Right renal cortex interstitium (tissue), 3 donors: ENCODE measurements at places on chromosomes 12 and 14.
A peak's percentile ranks its signal among the peaks of the same experiment; 100 is the strongest.

- no peak for DNase-seq
Observed at GRCh38 chr12:124696693-124697476, 129.5 kb upstream of the NCOR2 start.

DNA sequence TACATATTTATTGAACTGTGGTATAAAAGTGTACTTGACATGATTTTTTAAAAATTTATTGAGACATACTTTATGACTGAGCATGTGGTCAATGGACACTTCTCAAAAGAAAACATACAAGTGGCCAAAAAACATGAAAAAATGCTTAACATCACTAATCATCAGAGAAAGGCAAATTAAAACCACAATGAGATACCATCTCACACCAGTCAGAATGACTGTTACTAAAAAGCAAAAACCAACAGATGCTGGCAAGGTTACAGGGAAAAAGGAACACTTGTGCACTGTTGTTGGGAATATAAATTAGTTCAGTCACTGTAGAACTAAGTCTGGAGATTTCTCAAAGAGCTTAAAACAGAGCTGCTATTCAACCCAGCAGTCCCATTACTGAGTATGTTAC lies 1177.6 kb downstream of the GALC start:
- DNase-seq: no peak

GRCh38 chr12:42696406-42697149 lies 107.0 kb upstream of the PRICKLE1 start:
- DNase-seq: no peak

DNA sequence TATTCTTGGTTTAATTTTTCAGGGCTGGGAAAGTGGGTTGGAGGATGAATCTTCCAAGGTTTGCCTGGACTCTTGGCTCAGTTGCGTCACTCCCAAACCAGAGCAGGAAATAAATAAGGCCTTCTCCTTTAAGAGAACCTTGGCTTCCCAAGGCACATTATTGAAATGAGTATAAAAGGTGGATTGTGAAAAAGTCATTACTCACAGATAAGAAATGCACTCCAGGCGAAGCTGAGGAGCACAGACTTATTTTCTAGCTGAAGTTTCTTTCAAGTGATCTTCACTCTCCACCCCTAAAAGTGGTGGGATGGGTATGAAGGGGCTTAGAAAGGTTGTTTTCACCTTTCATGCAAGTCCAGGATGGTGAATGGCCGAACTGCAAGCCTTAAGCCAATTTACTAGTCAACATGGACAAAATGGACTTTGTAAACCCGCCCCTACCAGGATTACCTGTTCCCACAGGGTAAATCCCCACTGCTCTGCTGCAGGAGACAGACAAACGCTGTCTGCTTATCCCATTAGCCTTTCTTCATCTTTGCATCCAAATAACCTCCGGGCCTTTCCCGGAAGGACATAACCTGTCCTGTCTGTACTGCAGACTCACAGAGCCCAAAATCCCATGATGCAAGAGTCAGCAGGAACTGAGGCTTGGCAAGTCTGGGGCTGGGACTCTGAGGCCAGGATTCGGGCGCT lies 207.6 kb downstream of the BCL11B start:
- DNase-seq: no peak

- no peak for DNase-seq
Observed at GRCh38 chr12:50739611-50740010, 24.3 kb upstream of the ATF1 start.

DNA sequence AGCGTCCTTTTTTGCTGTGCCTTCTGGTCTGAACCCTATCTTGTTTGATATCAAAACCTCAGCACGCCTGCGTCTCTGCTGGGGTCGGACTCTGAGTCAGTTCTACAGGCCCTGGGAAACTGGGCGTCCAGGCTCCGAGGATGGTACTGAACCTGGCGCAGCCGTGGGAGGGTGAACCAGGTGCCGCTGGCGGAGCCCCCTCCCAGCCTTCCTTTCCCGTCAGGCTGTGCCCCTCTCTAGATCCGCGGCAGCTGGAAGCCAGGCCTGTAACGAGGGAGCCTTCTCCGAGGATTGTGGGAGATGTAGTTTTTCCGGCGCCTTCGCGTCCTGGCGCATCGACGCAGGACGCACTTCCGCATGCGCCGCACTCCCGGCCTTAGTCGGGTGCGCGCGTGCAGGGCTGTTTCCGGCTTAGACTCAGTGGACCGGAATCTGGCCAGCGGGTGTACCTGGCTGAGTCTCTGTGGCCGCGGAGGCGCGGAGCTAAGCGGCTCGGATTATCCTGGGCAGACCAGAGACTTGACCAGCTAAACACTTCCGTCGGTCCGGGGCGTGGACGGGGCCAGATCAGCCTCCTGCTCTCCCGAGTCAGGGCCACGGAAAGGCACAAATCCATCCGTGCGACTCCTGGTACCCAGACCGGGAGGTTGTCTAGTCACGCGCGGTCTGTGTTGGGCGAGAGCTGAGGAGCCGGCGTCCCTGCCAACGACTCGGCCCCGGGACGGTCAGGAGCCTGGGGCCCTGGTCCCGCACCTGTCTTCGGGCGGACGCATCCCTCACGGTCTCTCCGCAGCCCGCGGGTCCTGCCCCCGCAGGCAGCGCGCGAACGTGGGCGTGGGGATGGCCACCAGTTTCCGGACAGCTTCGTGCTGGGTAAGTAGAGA lies at the start of gene ZNF26:
Gene ZNF26 (plus strand): TSS at position 367 of the 884 bp plus-strand sequence. CDS start 474 bp downstream, at position 841.
- peak; percentile 88 for DNase-seq

DNA sequence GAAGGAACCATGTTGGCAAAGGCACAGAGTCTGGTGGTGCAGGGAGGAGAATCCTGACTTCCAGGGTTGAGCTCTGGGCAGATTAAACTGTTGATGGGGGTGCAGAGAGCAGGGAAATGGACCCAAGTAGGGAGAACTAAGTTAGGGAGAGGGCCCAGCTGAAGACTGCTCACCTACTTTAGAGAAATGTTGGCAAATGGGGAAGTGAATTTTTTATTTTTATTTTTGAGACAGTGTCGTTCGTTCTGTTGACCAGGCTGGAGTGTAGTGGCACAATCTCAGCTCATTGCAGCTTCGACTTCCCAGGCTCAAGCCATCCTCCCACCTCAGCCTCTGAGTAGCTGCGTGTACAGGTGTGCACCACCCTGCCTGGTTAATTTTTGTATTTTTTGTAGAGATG lies 32.1 kb upstream of the TUBA1A start:
- no peak for DNase-seq

DNA sequence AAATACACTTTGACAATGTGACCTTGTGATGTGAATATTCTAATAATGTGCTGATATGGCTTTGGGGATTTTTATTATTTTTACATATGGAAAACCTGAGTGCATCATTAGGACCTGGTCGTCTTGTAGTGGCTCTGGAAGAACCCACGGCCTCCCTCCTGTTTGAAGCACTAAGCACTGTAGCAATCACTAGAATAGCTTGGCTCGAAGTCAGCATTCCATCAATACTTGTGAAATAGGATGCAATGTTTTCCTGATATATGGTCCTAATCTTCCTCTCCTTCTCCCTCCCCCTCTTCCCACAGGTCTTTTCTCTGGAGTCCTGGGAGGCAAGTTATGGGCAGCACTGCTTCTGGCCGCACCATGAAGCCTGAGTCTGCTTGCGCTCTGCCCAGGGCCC lies 71.9 kb downstream of the NRXN3 start:
- DNase-seq: no peak

DNA sequence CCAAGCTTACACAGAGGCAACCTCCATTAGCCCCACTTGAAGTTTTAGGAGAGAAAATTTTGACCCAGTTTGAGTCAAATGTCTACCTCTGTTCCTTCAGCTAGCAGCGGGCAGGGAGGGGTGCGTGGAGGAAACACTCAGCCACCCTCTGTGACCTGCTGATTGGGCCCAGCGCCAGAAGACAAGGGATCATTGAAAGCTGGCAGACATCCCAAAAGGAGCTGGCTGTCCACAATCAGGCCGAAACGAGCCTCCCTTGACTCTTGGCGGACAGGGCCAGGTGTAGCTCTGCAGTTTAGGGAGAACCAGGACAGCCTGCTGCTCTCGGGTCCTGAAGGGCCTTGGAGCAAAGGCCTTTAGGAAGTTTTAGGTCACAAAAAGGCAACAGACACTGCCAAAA lies 41.3 kb downstream of the CD9 start:
- no peak for DNase-seq

DNA sequence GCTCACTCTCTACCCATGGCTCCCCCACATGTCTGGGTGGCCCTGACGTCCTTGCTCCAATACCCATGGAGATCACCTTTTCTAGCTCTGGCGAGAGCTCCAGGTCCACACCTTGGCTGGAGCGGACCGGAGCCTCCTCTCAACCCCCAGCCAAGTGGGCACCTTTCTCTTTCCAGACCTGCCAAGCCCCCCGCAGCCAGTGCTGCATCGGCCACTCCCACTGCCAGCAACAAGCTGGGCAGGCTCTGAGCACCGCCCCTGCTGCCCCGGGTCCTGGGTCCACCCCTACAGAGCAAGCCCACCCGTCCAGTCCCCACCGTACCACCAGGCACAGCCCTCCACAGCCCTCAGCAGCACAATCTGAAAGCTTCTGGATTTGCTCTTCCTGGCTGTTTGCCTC lies 98.2 kb upstream of the C14orf180 start:
- DNase-seq: no peak

DNA sequence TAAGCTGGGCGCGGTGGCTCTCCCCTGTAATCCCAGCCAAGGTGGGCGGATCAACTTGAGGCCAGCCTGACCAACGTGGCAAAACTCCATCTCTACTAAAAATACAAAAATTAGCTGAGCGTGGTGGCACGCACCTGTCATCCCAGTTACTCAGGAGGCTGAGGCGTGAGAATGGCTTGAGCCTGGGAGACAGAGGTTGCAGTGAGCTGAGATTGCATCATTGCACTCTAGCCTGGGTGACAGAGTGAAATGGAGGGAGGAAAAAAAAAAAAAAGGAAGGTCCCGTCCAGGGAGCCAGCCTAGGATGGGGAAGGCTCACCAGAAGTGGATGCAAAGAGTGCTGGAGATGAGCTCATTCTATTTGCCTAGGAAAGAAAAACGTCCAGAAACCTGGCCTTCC lies 1.9 kb upstream of the CD27 start:
- no peak for DNase-seq

DNA sequence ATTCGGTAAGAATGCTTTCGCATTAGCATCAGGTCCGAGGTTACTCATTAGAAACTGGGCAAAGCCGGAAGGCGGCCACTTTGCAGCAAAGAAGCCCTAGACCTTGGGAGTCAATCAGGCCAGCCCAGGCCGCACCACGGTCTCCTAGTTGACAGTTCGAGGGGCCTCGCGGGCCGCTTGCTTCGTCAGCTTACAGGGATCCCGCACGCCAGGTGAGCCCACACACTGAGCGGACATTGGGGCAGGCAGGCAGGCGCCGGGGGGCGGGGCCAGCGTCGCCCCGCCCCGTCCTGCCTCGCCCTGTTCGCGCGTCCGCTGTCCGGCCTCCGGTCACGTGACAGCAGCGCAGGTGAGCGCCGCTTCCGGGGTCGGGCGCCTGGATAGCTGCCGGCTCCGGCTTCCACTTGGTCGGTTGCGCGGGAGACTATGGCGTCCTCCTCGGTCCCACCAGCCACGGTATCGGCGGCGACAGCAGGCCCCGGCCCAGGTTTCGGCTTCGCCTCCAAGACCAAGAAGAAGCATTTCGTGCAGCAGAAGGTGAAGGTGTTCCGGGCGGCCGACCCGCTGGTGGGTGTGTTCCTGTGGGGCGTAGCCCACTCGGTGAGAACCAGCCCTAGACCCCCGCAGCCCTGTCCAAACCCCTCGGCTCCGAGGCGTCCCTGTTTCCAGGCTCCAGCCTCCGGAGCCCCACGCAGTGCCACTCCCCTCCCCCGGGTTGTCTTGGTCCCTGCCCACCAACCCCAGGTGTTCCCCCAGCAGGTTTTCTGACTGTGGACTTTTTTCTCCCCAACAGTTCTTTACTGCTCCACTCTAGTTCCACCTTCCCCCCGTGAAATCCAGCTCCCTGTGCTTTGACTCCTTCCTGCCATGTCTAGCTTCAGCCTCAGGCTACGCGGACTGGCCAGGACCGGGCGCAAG lies at the start of gene PIP4K2C:
Gene PIP4K2C (plus strand): TSS at position 329 of the 918 bp plus-strand sequence. CDS start 98 bp downstream, at position 427.
- no peak for DNase-seq

DNA sequence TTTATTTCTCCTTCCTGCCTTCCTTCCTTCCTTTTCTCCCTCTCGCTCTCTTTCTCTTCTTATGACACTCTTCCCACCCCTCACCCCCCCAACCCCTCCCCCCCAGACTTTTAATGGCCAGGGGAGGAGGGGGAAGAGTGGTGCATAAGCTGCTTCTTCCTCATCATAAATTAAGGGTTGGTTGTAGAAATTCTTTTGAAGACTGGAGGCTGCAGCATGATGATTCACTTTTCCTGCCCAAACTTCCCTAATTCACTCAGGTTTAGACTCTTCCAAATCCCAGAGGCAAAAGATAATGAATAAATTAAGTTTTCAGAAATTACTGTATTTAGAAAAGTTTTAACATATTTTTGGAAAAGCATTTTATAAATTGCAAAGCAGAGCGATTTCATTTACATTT lies 58.2 kb downstream of the GRIP1 start:
- no peak for DNase-seq

DNA sequence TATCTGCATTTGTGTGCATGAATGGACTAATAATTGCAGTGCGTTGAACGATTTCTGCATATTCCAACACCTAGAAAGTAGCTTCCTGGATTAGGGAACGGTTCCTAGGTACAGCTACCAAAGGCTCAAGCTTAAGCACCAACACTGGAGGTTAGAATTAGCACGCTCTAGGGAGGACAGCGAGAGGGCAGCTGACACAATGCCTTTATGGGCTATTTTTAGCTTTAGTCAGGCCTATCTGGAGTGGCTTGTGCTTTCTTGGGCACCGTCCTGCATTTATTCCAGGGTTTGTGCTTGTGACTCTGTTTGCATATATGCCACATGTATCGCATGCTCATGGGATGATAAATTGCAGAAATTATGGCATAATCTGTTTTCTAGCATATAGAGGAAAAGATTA lies 13.7 kb downstream of the ETV6 start:
- DNase-seq: no peak

DNA sequence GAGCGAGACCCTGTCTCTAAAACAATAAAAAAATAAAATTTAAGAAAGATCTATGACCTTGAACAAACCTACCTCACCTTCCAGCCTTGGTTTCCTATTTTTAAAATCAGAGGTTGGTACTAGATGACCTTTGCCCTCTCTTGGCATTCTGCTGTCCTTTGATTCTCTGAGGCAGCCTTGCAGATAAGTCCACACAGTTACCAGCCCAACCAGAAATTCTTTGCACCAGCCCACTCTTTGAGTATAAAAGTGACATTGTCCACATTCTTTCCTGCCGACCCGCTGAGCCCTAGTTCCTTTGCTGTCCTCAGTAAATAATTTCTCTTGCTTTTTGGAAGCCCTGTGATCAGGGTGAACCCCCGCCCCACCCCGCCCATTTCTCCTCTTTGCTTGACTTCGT lies 150.4 kb downstream of the PHETA1 start:
- DNase-seq: no peak
